ENCODE measurements at places on chromosomes 5 and 9. TPM values are rescaled to one million over a fixed set of nuclear protein-coding genes. Genes with fewer than 3 reads are reported as not detected.

DNA sequence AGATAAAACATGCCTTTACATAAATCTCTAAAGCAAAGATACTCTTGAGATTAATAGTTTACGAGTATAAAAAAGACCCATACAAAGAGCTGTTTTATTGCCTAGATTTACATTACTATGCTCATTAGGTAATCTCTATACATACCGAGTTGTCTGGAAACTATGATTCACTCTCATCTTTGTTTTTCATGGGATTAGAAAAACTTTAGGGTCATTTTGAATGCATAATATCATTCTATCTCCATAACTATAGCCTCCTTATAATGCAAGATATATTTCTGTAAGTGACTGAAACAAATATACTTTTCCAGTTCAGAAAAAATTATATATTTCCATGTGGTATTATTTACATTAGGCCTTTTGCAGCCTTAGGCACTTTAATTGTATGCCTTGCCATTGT is 1088.7 kb upstream of the ARRDC3 start:
- no peak for DNase-seq

The PPP3R2 gene
- 0.41 TPM for total RNA-seq

DNA sequence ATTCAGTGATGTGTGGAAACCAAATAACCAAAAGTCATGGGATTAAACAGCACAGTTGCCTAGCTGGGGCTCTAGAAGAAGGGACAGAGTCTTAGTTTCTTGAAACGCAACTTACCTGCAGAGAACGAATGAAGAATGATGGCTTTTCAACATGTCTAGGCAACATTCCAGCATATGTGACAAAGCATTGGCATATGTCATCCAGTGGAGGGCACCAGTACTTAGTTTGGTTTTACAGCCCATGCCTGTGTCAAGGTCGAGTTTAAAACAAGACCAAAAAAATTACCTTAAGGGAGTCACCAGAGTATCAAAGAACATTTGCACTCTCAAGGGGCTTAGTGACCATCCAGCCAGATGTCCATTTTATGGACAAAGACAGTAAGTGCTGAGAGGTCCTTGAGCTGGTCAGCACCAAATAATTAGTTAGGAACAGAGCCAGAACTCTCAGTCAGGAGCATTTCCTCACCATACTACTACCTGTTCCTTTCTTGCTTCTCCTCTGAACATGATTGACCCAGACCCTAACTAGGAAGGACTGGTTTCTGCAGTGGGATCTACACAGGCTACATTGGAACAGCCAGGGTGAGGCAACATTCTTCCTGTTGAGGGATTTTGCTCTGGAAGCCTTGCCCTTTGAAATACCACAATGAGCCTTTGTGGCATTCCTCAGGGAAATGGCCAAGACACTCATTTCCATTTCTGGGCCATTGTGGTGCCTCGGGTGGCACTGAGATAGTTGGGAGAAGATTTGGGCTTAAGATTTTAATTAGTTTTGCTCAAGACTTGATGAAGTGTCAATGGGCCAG is 75.4 kb upstream of the ANKH start:
- no peak for DNase-seq

The SPINK13 gene
- not detected for total RNA-seq

- peak; percentile 40 for DNase-seq
Measured at GRCh38 chr9:77648234-77649108, at the start of gene GNA14. Gene GNA14 (minus strand): TSS chr9:77648322. CDS start chr9:77647793, 529 bp downstream.

The GARIN3 gene
- not detected for total RNA-seq

- DNase-seq = peak; percentile 36
Measured at GRCh38 chr5:151651997-151652645, 34.6 kb downstream of the SPARC start.

GRCh38 chr9:69965416-69966145 is 78.1 kb upstream of the MAMDC2 start:
- no peak for DNase-seq

DNA sequence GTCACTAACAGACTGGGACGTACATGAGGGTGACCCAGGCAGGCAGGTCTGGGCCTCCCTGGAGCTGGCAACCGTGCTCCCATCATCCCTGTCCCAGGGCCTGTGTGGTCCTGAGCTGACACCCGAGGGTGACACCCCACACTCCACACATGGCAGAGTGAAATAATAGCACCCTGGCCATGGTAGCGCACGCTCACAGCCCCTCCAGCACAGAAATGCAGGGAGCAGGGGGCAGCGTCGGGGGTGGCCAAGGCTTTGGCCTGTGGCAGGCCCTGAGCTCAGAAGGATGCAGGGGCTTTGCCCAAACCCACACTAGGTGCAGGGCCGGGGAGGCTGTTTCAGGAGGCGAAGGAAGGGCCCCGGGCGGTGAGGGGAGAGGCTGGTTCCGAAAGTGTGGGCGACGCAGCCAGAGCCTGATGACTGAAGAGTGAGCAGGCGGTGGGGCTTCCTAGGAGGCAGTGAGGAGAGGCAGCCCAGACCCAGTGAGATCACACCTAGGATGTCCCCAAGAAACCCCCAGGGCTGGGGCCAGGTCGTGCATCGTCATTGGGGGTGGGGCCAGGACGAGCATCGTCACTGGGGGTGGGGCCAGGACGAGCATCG is 12.9 kb downstream of the OR2V2 start:
- no peak for DNase-seq

DNA sequence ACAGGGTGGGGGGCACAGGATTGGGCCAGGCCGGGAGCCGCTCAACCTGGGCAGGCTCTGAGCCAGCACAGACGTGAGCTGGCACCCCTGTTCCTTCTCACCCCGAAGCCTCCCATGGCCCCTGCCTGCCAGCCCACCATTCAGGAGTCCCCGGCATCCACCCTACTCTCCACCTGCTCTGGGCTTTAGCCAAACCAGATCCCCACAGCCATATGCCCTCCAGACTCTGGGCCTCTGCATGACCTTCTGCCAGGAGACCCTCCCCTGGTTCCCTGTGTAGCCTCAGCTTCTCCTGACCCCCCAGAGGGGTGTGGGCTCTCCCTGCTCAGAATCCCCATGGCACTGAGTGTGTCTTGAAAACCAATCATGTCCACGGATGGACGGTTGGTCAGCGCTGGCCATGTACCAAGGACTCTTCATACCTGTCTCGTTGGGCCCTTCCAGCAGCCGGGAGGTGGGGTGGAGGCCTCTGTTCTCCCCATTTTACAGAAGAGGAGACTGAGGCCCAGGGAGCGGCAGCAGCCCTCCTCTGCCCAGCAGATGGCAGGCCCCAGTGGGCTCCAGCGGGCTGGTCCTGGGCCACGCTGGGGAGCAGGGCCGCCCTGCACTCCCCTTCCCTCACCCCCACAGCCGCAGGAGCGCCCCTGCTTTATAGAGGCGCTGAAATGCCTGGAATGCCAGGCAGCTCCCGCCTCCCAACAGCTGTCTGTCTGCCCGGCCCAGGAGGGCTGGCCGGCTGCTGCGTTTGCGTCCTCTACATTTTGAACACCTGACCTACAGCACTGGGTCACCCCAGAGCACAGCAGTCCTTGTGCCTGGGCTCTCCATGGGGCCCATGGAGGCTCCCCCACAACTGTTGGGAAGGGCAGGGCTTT is 3.5 kb upstream of the MYMK start:
- DNase-seq = no peak

DNA sequence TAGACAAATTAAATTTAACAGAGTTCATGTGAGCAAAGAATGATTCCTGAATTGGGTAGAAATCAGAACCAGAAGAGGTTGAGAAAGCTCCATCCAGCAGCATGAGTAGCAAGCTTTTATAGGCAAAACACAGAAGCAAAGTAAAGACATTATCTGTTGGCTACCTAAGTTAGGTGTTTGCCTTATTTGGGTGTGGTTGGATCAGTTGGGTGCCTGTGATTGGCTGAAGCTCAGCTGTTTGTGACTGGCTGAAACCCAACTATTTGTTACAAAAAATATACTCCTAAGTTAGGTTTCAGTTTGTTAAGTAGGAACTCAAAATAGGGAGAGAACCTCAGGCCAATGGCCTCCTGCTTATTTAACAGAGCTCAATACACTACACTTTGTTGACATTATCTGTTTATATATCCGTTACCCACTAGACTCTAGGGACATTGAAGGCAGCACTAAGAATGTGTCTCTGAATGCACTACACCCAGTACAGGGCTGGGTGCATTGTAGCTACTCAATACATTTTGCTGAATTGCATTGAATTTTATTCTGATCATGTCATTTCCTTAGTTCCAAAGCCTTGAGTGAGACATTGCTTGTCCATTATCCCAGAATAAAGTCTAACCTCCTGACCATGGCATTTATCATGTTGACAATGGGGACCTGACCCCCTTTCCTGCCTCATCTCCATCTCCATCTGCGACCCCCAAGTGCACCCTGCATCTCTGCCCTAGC is 98.7 kb downstream of the CCDC192 start:
- DNase-seq = no peak

The TRUB2 gene
- 19.6 TPM for total RNA-seq

GRCh38 chr5:74851684-74852353 is 14.4 kb downstream of the FAM169A start:
- no peak for DNase-seq

DNA sequence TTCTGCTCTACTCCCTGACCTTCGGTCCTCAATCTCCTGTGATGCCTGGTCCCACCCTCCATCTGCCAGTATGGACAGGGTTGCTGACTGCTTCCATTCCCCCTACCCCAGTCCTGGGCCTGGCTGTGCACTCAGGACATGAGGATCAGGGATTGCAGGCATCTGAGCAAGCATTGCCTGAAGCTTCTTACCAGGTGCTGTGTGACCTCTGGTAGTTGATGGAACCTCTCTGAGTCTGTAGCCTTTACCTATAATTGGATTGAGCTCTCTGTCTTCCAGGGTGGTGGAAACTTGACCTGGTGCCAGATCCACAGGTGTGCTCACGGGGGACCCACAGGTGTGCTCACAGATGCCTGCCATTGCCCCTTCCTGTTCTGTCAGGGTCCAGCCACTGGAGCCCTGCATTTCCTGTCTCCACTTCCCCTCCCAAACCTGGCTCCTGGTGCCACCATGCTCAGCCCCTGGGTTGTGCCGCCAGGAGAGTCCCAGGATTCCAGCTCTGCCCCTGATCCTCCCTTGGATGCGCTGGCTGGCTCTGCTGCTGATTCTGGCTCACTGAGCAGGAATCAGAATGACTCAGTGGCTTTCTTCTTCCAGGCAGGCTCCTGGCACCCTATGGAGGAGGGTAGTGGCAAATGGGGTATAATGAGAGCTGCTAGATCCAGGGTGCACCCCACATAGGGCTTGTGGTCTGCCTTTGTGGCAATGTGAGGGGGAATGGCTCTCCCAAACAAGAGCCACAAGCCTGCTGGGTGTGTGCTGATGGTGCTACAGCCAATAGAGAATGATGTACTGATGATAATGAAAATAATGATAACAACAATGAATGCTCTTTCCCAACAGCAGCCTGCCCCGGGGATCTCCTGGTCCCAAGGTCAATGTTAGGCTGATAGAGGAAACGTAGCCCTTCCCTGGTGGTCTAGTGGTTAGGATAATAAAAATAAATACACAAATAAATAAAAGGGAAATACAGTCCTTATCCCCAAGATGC is 35.2 kb upstream of the PSD2 start:
- DNase-seq = no peak

- no peak for DNase-seq
Measured at GRCh38 chr9:81477669-81478068, 211.7 kb downstream of the TLE1 start.

DNA sequence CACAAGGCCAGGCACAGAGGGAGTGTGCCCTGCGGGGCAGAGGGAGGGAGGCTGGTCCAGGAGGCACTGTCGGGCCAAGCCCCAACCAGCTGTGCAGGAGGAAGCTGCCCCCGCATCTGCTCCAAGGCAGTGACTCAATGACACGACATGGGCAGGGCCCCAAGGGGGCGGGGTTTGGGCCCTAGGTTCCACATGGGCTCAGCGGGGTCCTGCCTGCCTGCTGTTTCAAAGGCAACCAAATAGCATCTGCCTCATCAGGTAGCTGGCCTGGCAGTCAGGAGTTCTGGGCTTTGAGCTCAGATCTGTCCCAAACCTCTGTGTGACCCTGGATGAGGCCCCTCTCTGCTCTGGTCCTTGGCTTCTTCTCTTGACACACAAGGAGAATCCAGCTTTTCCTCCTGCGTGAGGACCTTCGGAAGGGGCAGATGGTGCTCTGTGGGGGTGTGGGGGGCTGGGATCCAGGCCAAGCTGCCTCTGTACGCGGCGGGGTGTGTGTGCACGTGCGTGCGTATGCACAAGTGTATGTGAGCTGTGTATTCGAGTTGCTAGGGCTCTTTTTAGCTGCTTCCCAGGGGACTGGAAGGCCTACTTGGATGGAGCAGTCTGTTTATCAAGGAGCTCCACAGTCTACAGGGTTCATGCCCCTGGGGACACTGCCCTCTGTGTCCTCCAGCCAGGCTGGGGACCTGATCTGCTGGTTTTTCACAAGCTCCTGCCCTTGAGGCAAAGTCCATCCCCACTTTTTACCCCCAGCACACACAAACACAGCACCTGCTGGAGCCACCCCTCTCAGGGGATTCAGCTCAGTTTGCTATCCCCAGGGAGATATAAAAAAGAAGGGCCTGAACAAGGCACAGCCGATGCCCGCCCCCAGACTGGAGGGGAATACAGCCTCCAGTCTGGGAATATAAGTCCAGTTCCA is 138.9 kb downstream of the RGS3 start:
- DNase-seq = peak; percentile 60

- no peak for DNase-seq
Measured at GRCh38 chr5:171562822-171563221, 143.4 kb downstream of the FGF18 start.

GRCh38 chr5:17872204-17872603 is 237.9 kb downstream of the TAF11L14 start:
- no peak for DNase-seq

The TMEM250 gene
- 26.9 TPM for total RNA-seq

The HACD4 gene
- total RNA-seq = 0.41 TPM

DNA sequence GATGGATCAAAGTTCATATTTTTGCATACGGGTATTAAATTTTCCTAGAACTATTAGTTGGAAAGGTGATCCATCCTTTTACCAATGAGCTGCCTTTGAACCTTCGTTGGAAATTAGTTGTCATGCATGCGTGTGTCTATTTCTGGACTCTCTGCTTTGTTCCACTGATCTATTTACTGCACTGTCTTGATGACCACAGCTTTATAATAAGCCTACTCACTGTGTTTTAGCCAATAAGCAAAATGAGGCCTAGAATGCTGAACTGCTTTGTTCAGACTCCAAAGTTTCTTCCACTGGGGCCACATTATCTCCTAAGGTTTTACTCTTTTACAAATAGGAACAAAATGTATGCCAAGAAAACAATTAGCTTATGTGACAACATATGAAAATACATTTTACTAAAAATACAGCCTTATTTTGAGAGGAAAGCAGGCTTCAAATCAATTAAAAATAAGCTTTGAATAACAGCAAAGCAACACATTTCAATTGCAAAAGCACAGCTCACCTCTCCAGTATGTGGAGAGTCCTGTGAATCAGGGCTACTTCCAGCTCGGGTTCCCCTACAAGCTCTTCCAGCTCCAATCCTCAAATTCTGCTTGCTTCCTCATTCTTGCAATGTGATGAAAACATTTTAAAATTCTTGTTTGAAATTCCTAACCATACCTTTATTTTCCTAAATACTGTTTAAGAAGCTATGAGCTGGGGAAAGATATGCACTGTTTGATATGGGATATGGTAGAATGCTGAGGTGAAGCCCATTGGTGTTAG is 72.0 kb downstream of the RETREG1 start:
- DNase-seq = no peak

DNA sequence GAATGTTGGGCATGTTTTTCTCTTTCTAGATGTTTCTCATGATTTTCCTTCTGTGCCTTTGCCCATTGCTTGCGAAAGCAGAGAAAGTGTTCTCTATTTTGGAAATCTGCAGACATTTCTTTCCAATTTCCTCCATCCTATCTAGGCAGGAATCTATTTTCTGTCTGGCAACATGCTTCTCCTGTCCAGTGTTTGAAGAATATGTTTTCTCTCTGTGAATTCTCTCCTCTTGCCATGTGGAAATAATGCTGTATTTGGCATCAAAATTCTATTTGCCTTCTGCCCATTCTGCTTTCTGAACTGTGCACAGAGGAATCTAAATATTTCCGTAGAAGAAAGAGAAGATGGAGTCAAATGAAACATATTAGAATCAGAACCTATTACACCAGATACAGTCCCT is 833.3 kb downstream of the CDH9 start:
- DNase-seq = no peak

Data from frontal cortex (tissue), 4 donors.